Stimulated activated CD4-positive, alpha-beta T cell treated with anti-CD3 and anti-CD28 coated beads, Interleukin-1b, Interleukin-23, amount 100 ng/mL, for 48 hours (primary cell): ENCODE measurements at places on chromosomes 11 and 22.
A peak's percentile ranks its signal among the peaks of the same experiment; 100 is the strongest.

DNA sequence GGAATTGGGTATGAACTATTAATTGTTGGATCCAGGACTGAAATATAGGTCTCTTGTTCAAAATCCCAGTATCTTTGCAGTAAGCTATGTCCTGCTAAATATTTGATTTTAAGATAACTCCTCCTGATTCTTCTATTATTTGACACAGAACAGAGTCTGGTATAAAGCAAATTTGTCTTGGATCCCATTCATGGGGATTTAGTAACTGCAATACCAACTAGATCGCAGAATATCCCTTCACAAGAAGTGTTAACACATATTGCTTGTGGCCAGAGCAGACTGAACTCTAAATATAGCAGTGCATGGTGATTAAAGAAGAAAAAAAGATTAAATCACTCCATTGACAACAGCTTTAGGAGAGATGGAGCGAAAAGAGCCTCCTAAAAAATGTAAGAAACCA is 68.2 kb upstream of the ARHGAP42 start:
- DNase-seq, result no peak

DNA sequence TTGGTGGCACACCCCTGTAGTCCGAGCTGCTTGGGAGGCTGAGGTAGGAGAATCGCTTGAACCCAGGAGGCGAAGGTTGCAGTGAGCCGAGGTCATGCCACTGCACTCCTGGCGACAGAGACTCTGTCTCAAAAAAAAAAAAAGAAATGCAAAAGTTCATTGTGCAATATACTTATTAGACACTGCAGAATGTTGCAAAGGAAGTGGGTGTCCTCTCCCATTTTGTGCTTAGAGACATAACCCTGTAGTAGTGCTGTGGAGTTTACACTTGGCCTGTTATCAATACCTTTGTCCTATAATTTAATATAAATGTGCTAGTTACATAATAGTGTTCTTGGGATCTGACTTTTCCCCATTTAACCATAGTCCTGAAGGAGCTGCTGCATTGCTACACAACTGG is 9.4 kb downstream of the BCL2L13 start:
- DNase-seq, result no peak

GRCh38 chr11:131540676-131541075 is 170.3 kb downstream of the NTM start:
- DNase-seq, result no peak

DNA sequence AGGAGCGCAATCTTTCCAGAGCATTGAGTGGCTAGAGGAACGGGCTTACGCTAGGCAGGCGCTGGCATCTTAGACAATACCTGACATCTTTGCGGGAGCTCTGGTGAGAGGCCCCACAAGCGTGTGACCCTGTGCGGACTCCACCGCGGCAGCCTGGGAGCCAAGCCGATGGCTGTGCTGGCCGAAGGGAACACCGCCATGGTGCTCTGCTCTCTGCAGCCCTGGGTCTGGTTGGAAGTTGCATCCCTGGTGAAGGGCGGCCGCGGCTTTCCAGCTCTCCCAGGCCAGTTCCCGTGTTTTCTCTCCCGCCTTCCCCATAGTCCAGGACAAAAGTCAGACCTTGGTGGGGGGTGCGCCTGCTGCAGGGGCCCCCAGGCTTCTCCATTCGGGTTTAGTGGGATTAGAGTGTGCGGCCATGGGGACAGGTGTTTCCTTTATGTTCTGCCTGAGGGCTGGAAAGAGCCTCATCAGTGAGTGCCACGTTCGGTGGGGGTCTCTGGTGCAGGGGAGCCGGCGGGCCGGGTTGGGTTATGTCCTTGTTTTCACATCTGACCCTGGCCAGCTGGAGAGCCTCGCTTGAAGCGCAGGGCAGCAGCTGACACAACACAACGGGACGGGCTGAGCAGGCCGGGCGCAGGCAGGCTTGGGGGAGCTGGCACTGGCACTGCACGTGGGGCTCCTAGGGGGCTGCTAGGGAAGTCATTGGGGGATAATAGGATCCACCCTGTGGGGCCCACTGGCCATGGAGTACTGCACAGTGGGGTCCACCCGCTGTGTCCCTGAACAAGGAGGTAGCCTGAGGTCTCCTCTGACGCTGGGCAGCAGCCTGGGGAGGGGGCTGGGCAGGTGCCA is 94.8 kb downstream of the KCNQ1 start:
- peak; percentile 0 for DNase-seq

DNA sequence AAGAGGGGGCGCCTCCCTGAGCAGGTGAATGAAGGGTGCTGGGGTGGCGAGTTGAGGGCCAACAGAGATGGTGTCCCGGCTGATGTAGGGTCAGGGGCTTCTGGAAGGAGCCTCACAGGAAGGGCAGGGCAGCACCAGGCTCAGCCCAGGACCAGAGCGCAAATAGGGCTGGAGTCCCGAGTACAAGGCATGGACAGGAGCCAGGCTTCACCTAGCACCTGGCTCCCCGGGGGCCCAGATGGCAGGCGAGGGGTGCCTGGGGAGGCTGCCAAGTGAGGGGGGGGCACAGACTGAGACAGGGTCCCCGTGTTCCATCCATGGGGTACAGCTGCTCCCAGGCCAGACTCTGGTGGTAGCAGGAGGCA is 105.8 kb downstream of the KCNQ1 start:
- DNase-seq, result no peak
